ENCODE measurements at places on chromosomes 13 and 19. TPM values are rescaled to one million over a fixed set of nuclear protein-coding genes. Genes with fewer than 3 reads are reported as not detected.
A peak's percentile ranks its signal among the peaks of the same experiment; 100 is the strongest.

DNA sequence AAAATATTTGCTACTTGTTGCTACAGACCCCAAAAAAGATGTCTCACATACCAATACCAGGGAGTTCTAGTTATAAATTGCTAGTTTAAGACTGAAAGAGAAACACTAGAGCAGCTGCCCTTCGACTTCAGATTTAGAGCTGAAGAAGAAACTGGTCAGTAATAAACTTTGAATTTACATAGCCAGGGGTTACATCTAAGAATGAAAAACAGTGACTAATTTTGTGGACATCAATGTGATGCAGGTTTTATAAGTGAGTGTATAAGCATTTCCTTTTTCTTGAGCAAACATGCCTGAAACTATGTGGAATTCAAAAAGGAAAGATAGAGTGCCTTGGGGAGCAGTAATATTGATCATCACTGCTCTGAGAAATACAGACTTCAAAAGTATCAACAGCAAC, 724.9 kb upstream of the MIR17HG start:
- DNase-seq: no peak

DNA sequence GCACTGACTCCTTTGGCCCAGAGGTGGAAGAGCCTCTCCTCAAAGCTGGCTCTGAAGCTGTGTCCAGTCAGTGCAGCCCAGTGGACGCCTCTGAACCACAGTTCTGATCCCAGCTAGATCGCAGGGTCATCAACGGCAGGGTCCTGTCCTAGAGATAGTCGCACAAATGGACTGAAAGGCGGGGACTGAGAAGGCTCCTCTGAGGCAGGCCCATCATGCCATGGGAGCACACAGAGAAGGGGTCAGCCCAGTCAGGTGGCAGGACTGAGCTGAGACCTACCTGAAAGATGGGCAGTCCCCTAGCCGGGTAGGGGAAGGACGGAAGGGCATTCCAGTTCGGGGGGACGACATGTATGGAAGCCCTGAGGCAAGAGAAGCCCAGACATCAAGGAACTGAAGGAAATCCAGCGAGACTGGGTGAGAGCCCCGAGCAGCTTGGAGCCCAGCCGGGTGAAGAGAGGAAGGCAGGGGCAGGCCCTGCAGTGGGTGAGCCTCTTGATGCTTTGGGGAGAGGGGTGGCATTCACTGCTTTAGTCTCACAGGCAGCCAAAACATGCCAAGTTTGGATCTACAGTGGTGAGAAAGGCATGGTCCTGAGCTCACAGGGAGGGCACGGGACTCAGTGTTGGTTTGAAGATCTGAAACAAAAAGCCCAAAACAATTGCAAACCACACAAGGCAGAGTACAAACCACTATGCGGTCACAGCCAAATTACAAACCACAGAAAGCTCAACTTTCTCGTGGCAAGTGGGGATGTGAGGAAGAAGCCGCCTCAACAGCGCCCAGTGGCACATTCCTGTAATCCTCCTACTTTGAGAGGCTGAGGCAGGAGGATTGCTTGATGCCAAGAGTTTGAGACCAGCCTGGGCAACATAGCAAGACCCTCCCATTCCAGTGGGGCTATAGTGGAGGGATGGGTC, 10.0 kb downstream of the CALM3 start:
- peak; percentile 61 for DNase-seq

- peak; percentile 37 for DNase-seq
Observed at GRCh38 chr19:1410136-1410786, 2.9 kb downstream of the DAZAP1 start.

Gene FPR2
- not detected for total RNA-seq

Gene ANKLE1
- 8.6 TPM for total RNA-seq

DNA sequence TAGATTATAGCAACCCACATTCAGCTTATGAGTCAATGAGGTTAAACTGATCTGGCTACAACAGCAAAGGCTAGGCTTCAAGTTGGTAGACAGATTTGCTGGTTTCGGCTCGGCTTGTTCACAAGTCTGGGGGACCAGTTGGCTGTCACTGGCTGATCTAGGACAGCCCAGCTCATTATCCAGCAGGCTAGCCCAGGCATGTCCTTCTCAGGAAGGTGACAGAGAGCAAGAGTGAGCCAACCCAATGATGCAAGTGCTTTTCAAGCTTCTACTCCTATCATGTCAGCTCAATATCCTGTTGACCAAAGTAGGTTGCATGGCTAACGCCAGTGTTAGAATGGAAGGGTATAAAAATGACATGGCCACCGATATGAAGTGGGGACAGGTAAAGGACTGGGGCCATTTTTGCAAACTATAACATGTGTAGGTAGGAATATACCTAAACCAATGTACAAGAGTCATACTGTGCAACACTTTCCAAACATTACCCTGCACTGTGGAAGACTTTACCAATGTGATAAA, 220.9 kb upstream of the SOX21 start:
- DNase-seq: no peak

- DNase-seq: peak; percentile 83
Observed at GRCh38 chr19:2636897-2637683, 65.4 kb downstream of the GNG7 start.

DNA sequence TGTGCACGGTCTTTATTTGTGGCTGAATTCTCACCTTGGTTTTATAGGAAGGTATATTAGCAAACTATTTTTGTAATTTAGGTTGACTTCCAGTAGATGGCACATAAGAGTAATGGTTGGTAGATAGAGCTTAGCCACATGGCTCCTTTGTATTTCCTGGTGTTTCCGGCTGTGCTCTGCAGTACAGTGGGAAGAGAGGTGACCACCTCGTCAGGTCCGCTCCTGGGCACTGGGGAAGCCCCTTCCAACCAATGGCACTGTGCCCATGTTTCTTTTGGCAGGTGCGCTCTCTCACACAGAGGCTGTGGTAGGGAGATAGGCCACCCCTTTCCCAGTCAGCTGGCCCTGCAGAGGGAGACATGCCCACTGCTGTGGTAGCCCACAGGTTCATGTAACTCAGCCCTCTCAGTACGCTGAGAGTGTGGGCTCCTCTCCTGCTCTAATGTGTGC, 74.3 kb upstream of the ATP12A start:
- DNase-seq: no peak

Gene DPY19L3
- 11.5 TPM for total RNA-seq

GRCh38 chr13:59301174-59301567, 862.6 kb downstream of the DIAPH3 start:
- no peak for DNase-seq

Gene ZSCAN18
- 26.1 TPM for total RNA-seq

Gene TEX26
- total RNA-seq: not detected

- no peak for DNase-seq
Observed at GRCh38 chr19:12478234-12478941, 6.2 kb downstream of the ZNF709 start.

DNA sequence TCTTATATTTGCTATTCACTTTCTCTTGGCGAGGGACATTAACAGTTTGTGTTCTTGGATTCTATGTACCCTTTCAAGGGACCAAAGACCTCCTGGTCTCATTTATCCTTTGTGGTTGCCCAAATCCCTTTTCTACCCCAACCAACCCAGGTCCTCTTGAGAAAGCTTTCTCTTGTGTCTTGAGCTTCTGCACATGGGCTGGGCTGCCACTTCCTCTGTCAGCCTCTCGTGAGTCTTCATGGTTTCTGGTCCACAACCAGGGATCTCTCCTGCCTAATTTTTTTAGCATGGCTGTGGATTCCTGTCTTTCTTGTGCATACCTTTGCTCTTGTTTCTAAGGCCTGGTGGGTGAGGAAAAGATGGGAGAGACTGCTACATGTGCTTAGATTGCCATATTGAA, 14.9 kb downstream of the TIMM13 start:
- no peak for DNase-seq

DNA sequence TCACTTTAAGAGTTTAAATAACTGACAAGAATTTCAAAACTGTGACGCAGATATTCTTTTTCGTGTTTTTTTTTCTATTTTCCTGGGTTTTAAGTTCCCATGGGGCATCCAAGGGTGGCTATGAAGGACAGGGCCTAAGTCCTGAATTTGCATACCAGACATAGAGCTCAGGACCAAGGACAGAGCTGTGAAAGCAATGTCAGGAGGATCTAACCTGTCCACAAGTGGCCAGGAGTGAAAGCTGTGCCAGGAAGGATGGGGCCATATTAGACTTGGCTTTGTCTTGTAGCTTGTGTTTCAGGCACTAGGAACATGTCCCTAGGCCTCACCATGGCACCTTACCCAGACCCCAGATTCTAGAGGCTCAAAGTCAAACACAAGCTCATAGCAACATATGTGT, 289.4 kb upstream of the MIR17HG start:
- no peak for DNase-seq

- DNase-seq: no peak
Observed at GRCh38 chr13:34462843-34463242, 479.2 kb upstream of the NBEA start.

GRCh38 chr13:104683789-104684188, 1617.6 kb upstream of the SLC10A2 start:
- DNase-seq: no peak

- DNase-seq: no peak
Observed at GRCh38 chr13:108835083-108835482, 205.7 kb downstream of the MYO16 start.

DNA sequence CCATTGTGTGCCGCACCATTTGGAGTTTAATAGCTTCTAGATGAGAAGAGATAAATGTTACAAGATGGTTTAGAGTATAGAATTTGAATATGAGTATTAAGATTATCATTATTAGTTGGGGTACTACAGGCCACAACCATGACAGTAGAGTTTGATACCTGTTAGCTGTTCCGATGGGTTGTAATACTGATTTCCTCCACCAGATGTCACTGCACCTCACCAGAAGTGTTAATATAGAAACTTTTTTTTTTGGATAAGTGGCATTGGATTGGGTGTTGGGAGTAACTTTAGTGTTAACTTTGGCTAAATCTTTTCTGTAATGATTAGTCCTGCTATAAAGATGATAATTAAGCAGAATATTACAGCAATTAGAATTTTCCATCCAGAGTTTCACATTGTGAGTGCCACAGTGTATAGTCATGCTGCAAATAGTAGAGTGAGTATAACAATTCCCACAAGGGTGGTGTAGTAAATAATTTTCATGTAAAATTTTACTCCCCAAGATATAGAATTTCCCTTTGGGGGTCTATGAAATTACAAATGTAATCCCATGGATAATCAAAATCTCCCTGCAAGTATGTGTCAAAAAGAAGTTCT, 56.3 kb downstream of the PSG3 start:
- DNase-seq: peak; percentile 55

Gene THSD1
- 0.07 TPM for total RNA-seq

GRCh38 chr19:53521373-53522202, 16.4 kb upstream of the ZNF331 start:
- peak; percentile 27 for DNase-seq

GRCh38 chr19:7366701-7367420, 18.1 kb downstream of the ARHGEF18 start:
- peak; percentile 50 for DNase-seq

GRCh38 chr19:51417810-51418157, 342 bp upstream of the SIGLEC10 start:
- DNase-seq: no peak

DNA sequence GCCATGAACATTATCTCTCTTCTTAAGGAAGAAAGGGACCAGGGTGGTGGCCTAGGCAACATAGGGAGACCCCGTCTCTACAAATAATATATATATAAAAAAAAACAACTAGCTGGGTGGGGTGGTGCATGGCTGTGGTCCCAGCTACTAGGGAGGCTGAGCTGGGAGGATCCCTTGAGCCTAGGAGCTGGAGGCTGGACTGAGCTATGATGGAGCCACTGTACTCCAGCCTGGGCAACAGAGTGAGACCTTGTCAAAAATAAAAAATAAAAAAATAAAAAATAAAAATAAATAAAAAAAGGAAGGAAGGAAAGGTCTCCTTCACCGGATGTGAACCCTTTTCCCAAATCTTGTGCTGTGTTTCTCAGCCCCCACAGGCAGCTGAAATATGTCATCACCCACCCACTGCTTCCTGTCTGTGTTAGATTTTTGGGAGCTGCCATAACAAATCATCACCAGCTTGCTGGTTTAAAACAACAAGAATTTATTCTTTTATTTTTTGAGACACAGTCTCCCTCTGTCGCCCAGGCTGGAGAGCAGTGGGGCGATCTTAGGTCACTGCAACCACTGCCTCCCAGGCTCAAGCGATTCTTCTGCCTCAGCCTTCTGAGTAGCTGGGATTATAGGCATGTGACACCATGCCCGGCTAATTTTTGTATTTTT, 9.5 kb upstream of the TSPAN16 start:
- peak; percentile 13 for DNase-seq

- DNase-seq: no peak
Observed at GRCh38 chr13:30968846-30969245, 36.4 kb downstream of the TEX26 start.

DNA sequence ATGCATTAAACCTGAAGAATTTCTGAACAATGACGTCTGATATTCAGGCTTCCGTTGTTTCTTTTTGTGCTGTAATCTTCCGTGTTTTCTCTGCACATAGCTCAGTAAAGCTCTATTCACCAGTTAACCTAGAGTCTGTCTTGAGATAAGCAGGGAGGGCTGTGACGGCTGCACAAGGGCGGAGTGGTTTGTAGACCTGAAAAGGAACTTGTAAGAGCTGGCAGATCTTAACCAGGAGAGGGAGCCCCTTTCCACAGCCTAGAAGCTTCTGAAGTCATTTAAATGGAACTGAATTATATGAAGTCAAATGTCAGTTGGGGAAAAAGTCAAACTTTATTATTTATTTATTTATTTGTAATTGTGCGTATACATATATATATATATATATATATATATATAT, 27.5 kb downstream of the DPRX start:
- peak; percentile 18 for DNase-seq

Gene IGFL2
- not detected for total RNA-seq

- no peak for DNase-seq
Observed at GRCh38 chr13:95784161-95784899, 107.4 kb downstream of the DNAJC3 start.

GRCh38 chr13:40190641-40191100, 475.8 kb downstream of the FOXO1 start:
- peak; percentile 91 for DNase-seq

DNA sequence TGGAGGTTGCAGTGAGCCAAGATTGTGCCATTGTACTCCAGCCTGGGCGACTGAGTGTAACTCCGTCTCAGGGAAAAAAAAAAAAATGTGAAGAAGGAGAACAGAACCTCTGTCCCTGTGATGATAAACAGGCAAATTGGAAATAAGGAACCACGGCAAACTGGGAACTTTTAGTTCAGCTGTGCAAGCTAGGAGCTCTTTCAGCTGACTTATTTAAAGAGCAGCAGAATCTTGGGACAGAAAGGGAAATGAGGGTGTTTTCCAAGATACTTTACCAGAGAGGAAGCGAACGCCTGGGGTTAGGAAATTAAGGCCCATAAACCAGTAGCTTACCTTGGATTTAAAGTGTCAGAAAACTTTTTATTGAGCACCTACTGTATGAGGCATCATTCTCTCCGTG, 3.0 kb upstream of the UPF1 start:
- DNase-seq: no peak

GRCh38 chr19:37738371-37738770, 18.8 kb upstream of the ZNF607 start:
- no peak for DNase-seq

Gene CACNG6
- not detected for total RNA-seq

- DNase-seq: peak; percentile 74
Observed at GRCh38 chr19:46718157-46718933, 1.4 kb upstream of the PRKD2 start.

- no peak for DNase-seq
Observed at GRCh38 chr13:88675347-88675996, 1004.3 kb downstream of the SLITRK5 start.

Measured in activated naive CD4-positive, alpha-beta T cell treated with anti-CD3 and anti-CD28 coated beads for 36 hours (primary cell).